NCI-H1417 treated with DMSO at 0.1 percent for 48 hours (cell line): ENCODE measurements at places on chromosomes 5 and 9.

DNA sequence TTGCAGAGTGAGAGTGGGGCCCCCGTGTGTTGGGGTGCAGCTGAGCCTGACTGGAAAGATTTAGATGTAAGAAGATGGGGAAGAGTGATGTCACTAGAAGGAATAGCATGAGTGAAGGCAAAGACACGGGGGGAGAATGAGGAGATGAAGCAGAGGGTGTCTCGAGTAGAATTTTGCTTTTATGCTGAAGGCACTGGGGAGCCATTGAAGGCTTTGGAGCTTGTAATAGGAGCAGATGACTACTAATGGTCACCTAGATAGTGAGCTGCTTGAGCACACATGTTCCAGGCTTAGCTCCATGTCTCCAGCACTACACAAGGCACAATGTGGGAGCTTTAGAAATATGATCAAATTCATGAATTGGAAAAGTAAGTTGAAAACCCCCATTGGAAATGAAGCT, 32.1 kb downstream of the COL15A1 start:
- no peak for DNase-seq

- DNase-seq = no peak
These were observed 28.8 kb upstream of the DAB2IP start for GRCh38 chr9:121622387-121623203.

GRCh38 chr5:10372726-10373709, 19.5 kb downstream of the MARCHF6 start:
- DNase-seq = no peak

DNA sequence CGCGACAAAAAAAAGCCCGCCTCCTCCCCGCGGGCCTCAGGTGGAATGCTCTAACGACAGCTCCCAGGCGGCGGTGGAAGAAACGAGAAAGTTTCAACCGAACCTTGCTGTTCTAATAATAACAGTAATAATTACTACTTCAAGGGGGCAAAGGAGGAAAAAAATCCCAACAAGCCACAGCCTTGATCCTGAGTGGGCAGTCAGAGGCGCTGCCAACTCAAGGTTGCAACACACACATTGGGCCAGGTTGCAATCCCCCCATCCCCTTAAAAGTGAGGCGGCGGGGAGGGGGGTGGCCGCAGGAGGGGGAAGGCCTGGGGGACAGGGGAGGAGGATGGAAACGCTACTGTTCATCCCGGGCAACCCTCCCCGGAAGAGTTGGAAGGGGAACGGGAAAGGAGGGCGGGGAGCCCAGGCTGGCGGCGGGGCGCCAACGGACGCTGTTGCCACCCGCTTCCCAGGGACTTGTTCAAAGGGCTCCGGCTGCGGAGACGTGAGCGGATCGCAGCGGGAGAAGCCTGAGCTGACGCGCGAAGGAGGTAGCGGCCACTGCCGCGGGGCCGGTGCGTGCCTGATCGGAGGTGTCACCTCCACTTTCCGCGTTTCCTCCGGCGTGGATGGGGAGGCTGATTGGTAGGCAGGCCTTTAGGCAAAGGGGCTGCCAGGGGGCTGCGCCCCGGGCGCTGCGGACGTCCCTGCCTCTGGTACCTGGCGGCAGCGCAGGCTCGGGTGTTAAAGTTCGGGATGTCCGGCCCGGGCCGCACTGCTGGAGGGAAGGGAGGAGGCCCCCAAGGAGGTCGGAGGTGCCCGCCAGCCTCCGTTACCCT, 647 bp downstream of the SMARCA2 start:
- no peak for DNase-seq

DNA sequence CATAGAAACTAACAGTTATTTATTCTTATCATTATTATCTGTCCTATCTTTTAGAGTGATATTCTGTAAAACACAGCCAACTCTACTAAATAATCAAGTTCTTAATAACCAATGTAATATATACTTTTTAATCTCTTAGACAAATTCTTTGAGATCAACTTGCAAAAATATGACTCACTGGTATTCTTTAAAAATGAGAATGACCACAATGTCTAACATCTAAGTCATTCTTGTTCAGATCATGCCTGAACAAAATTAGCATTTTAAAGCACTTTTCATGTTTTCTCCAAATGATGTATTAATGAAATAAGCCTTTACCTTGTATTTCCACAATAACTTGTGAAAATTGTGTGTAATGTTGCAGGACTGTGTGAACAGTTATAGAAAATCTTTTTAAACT, 356.9 kb upstream of the RGMB start:
- no peak for DNase-seq

DNA sequence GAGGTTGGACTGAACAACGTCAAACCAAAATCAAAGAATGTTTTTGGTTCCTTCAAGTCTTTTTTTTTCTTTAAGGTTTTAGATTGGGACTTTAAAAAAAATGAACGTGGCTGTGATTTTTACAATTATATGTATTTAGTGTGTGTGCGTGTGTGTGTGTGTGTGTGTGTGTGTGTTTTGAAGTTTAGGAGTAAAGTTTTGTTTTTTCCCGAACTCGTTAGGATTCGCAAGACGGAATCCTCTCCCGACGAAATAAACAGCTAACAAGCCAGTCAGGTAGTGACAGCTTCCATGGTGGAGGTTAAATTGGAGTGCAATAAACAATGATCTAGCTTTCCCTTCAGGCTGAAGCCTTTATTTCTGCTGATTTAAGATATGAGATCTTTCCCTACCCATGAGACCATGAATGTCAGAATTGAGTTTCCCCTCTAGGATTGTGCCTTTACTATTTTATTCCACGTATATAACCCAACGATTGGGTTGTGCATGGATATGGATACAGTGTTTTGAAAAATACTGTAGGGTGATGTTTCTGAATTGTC, 1.2 kb downstream of the KIAA1958 start:
- DNase-seq = no peak
